ENCODE measurements at places on chromosomes 16 and 17.

GRCh38 chr16:57615813-57616212 lies 12.6 kb upstream of the ADGRG1 start:
- no peak for DNase-seq

- DNase-seq: no peak
Observed at GRCh38 chr16:51184702-51185433, 33.8 kb upstream of the SALL1 start.

- no peak for DNase-seq
Observed at GRCh38 chr17:39605492-39606433, 2.0 kb downstream of the NEUROD2 start.

GRCh38 chr16:75107505-75107904 lies 9.1 kb downstream of the LDHD start:
- no peak for DNase-seq

DNA sequence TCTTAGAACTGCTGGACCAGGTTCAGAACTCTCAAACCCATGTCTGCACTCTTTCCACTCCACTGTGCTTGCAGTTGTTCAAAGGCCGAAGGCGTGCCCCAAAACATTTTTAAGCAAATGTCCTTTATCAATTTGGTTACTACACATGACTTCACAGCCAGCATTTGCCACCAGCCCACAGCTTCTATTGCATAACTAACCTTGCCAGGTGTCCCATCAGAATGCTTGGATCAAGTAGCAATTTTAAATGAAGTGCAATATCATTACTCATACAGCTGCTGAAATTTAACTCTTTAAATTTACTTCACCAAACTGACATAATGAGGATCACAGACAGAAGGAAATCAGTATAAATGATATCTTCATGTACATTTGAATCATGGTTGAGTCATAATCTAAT lies 29.8 kb upstream of the HS3ST3A1 start:
- no peak for DNase-seq

GRCh38 chr16:9199311-9199710 lies 107.9 kb downstream of the HAPSTR1 start:
- no peak for DNase-seq

All from CD8-positive, alpha-beta T cell (primary cell).